ENCODE measurements at places on chromosomes 5 and 9.

GRCh38 chr5:8505196-8505595 lies 636.2 kb downstream of the MTRR start:
- no peak for DNase-seq

DNA sequence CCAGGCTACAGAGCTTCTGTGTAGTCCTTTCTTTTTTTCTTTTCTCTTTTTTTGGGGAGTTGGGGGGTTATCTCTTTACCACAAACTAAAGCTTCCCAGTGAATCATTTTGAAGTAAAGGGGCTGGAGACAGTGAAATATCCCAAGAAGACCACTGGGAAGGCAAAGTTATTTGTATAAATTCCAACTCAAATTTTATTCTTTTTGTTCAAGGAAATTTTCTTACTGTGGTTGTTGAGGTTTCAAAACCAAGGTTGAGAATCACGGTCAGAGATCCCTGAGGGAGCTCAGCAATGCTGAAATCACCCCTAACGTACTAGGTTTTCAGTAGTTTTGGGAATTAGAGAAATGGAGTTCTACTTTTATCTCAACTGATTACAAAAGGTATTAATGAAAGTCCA lies 175.7 kb downstream of the ARHGEF28 start:
- DNase-seq = no peak

DNA sequence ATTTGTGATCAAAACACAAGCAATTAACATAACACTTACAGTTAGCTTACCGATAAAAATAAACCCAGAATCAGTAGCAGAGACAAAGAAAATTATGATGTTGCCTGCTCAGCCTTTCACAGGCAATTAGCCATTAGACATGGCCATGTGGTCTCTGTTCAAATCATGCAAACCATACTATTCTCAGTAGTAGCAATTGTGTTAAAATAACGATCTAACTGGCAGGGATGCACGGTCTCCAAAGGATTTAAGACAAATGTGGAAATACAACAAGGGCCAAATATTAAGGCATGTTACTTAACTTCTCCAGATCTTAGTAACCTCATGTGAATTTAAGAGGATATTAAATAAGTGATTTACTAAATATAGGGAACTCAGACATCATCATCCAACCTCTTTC lies 59.5 kb downstream of the PTBP3 start:
- DNase-seq = no peak

GRCh38 chr5:179918742-179919486 lies 11.2 kb upstream of the TBC1D9B start:
- DNase-seq = no peak

GRCh38 chr5:73935719-73936118 lies 309.7 kb downstream of the ARHGEF28 start:
- DNase-seq = no peak

DNA sequence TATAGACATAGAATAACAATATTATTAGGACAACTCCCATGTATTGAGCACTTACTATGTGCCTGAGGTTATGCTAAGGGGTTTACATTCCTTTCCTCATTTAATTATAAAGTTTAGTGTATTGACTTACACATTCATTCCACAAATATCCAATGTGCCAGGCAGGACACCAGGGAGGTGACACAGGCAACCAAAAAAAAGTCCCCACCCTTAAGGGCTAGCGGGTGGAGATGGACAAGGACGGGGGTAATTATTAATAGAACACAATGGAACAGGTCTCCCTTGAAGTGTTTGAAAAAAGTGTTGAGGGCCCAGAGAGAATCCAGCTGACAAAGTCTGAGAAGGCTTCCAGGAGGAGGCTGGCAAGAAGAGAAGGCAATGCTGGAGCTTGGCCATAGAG lies 5.7 kb downstream of the TBC1D2 start:
- no peak for DNase-seq

DNA sequence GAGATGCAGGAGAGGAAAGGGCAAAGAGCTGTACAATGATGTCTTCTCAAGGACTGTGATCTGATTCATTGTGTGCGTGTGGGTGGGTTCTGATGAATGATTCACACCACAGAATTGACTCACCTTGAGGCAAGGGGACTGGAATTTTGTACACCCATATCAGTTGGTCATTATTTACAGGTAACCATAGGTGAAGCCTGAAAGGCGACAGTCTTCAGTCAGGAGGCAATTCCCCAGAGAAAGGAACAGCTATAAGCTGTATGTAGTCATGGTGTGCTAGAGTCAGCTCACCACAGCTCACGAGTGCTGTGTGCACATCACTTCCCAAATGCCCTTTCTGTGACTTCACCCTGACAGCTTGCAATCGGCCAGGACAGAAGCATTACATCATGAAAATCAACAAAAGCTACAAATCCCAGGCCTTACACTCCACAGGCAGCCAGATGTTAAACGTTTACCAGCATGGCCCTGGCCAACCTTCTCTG lies 87.6 kb upstream of the RPS23 start:
- DNase-seq = no peak

DNA sequence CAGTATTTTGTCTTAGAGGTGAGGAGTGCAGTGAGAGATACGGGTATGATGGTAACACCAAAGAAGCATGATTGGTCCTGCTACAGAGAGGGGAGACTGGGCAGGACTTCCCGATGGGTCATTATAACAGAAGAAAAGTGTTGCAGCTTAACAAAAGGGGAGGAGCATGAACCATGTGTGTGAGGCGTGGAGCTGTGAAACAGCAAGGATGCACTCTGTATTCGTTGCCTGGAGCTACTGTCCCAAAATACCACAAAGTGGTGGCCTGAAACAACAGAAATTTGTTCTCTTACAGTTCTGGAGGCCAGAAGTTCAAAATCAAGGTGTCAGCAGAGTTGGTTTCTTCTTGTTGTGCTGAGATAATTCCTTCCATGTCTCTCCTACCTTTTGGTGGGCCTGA lies 59.4 kb upstream of the GRHPR start:
- no peak for DNase-seq

DNA sequence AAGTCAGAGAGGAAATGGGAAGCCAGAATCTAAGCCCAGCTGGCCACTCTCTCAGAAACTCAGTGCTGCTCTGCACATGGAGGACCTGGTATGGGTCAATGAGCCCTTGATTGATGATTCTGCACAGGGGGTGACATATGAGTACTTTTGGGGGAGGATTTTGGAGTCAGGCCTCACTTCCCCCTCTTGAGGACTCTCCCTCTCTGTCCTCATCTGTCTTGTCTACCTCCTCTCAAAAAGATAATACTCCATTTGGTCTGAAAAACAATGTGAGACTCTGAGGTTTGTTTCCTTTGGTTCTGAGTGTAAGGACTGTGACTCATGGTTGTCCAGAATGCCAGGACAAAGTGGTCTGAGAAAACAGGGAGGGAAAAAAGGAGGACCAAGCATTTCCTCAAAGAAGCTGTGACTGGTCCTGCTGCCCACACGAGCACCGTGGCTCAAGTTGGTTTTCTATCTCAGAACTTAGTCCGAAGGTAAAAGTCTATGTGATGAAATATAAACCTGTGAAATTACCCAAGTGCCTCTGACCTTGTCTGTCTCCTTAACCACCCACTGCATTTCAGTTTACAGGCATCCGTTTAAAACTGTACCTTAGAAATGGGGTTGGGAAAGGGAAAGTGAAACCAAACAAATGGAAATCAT lies 11.1 kb downstream of the TTC39B start:
- DNase-seq = no peak

DNA sequence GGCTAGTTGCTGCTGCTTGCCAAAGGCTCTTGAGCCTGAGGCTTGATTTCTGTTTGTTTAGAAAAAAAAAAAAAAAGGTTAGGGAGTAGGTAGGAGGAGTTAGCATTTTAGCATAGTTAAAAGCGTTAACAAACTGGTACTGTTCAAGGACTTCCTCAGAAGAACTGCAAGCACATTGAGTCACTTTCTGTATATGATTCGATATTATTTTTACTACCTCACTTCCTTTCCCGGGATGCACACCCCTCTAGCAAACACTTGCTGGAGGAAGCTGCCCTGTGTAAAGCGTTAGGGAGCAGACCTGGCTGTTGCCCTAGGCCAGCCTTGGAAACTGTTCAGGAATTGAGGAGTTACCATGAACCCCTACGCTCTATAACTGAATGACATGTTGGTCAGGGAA lies 15.7 kb upstream of the CEP120 start:
- DNase-seq = no peak

GRCh38 chr5:119291056-119291455 lies 64.8 kb upstream of the TNFAIP8 start:
- DNase-seq = no peak

DNA sequence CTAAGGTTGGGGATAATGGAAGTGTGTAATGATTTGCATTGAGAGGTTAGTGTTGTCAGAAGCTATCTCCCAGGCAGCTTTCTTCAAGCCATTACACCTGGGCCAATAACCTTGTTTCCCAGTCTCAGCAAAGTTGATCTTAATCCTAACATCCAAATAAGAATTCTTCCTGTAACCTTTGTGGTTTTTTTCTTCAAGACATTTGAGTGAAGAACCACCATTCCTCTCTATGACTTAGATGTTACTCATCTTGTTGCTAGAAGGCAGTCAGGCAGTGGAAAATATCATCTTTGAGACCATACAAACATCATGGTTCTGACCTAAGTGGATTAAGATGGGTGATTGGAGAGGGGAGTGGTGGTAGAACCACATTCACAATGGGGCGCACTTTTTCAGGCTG lies 103.5 kb downstream of the NDUFAF2 start:
- DNase-seq = no peak

- no peak for DNase-seq
Observed at GRCh38 chr9:133261103-133261752, 13.8 kb downstream of the ABO start.

GRCh38 chr9:15469406-15469805 lies 41.4 kb downstream of the PSIP1 start:
- no peak for DNase-seq

- no peak for DNase-seq
Observed at GRCh38 chr9:133727277-133727875, 10.8 kb downstream of the SARDH start.

GRCh38 chr5:61673007-61673735 lies 341.1 kb downstream of the ZSWIM6 start:
- DNase-seq = no peak

DNA sequence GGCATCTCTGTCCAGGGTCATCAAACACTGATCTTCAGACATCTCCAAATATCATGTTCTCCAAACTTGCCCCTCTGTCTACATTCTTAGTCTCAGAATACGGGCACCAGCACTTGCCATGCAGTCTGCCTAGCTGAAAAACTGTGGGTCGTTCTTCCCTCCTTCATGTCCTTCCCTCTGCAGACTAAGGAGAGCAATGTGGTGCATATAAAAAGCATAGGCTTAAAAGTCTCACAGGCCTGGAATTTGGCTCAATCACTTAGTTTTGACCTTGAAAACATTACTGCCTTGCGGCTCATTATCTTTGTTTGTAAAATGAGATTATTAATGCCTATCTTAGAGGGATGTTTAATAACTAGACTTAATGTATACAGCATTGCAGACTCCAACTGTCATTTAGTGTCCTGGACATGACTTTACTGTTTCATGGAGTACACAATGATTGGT lies 362.8 kb downstream of the NPR3 start:
- no peak for DNase-seq

GRCh38 chr9:26955921-26956859 lies at the start of gene IFT74:
Gene IFT74 (plus strand): TSS chr9:26956412. CDS start chr9:26961968, 5,556 bp downstream.
- DNase-seq = peak; percentile 88

- DNase-seq = no peak
Observed at GRCh38 chr5:2874099-2874498, 122.6 kb upstream of the IRX2 start.

DNA sequence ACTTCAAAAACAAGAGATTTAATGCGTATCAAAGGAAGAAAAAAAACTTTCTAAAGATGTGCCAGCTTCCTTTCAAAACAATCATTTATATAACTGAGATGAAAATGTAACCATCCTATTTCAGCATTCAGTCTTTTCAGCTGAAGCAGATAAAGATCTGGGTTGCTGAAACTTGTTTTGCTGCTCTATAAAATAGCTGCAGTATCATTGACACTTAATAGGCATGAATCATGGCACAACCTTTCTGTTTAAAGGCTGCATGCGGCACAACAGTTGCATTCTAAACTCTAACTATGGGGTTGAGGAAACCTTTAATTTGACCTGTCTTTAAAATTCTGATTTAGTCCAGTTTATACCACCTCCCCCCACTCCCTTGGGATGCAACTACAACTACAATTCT lies 196.7 kb downstream of the MPDZ start:
- DNase-seq = no peak

DNA sequence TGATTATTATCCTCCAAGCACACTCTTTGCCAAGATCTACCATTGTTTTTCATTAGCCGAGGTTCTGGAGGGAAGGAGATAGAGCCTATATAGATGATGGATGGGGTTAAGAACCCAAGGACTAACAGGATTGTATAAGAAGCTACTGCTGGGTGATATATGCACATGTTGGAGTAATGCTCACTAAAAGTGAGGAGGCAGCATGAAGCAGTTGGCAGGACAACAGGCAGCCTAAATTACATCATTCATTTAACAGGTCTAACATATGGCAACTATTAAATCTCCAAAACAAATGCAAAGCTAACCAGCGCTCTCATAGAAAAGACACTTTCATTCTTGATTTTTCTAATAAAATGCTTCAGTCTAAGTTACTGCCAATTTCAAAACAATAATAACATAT lies 293.2 kb downstream of the EPB41L4A start:
- DNase-seq = no peak

- no peak for DNase-seq
Observed at GRCh38 chr5:61915646-61916045, 390.4 kb upstream of the KIF2A start.

GRCh38 chr5:17088051-17088450 lies 129.4 kb upstream of the BASP1 start:
- no peak for DNase-seq

- no peak for DNase-seq
Observed at GRCh38 chr5:16313761-16314160, 134.2 kb upstream of the MARCHF11 start.

- no peak for DNase-seq
Observed at GRCh38 chr9:34502471-34502870, 20.3 kb downstream of the ENHO start.

DNA sequence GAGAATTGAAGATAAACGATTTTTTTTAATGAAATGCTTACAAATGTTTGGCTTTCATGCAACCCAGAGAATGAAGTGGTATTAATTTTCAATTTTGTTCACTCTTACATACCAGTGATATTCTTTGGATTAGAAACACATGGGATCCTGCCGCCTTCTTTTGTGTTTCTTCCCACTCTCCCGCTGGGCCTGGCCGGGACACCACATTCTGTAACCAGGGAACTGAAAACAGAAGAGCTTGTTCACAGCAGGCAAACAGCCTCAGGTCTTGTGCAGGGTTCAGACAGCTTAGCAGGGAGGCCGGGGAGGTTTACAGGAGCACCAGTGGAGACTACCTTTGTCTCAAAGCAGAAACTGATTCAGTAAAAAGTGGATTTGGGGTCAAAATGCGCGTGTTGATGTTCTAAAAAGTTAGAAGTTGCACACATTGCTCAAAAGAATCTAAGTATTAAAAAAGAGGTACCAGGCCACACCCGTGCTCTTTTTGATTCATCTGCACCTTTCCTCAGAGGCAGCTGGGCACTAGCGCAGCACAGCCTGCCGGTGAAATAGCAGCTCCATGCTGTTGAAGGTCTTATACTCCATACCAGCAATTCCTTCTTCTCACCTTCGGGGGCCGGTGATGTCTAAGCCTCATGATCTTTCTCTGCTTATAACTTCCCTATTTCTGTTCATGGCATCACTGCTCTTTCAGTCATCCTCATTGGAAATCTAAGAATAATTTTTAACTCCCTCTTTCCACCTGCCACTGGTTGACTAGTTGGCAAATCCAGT lies 67.1 kb downstream of the GRAMD2B start:
- DNase-seq = no peak

- DNase-seq = no peak
Observed at GRCh38 chr9:18385696-18386490, 88.1 kb upstream of the ADAMTSL1 start.

GRCh38 chr5:154162539-154163151 lies 27.9 kb upstream of the GALNT10 start:
- DNase-seq = no peak

- DNase-seq = no peak
Observed at GRCh38 chr5:74619308-74619707, 21.2 kb downstream of the ENC1 start.
